Fibroblast of the aortic adventitia (primary cell): ENCODE measurements at places on chromosomes 11 and 22. TPM values are rescaled to one million over a fixed set of nuclear protein-coding genes. Genes with fewer than 3 reads are reported as not detected.

DNA sequence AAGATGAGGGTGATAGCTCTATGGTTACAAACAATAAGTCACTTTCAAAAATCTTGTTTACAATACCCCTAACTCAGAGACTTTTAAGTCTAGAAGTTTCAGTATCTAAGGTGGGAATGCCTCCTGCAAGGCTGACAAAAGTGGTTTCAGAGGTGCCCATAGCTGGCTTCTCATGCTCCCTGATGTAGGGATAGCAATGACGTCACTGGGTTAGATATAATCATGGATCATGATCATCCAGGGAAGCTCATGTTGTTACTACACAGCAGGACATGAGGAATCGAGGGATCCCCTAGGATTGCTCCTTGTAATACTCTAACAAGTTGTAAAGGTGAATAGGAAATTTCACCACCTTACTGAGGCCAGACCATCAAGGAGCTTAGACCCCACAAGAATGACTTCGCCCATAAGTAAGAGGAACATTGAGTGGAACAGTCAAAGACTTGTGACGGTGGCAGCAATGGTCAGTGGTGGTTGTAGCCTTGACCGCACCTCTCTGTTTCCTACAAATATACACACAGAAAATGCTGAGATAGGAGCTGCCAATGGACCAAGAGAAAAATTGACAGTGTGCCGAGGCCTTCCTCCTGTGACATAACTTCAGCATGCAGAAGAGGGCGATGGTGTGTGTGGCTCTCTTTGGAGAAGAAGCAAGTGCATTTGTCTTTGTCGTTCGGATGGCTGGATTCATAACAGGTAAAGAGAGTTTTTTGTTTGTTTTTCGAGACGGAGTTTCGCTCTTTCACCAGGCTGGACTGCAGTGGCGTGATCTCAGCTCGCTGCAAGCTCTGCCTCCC, 15.6 kb downstream of the APOL4 start:
- no peak for DNase-seq

DNA sequence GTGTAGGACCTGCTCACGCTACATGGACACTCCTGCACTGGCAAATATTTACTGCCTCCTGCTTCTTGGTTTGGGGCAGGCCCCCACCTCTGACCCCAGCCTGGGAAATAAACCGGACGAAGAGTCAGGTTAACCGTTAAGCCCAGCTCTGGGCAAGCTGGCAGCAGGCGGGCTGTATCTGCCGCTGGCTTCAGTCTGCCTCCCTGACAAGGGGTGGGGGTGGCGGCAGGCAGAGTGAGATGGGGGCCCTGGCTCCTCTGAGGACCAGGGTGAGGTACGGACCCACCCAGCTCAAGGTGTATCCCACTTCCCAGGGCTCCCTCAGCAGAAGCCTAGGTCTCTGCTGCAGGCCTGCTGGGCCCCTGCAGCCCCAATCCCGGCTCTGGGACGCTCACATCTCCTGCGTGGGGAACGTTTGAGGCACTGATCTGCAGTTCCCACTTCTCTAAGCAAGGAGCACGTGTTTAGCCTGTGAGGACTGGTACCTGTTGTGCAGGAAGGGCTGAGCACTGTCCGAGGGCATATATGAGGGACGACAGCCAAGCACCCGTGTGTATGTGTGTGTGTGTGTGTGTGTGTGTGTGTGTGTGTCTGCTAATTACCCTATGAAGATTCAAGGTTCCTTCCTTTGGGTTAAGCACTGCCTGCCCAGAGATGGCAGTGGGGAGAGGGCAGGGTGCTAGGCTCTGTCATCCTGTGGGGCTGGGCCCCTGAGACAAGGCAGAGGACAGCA, 1.1 kb upstream of the LRRC75B start:
- DNase-seq = no peak

GRCh38 chr11:88807349-88807748, 258.4 kb downstream of the GRM5 start:
- DNase-seq = no peak

- DNase-seq = no peak
Measured at GRCh38 chr11:16380941-16381568, 24.7 kb upstream of the SOX6 start.

DNA sequence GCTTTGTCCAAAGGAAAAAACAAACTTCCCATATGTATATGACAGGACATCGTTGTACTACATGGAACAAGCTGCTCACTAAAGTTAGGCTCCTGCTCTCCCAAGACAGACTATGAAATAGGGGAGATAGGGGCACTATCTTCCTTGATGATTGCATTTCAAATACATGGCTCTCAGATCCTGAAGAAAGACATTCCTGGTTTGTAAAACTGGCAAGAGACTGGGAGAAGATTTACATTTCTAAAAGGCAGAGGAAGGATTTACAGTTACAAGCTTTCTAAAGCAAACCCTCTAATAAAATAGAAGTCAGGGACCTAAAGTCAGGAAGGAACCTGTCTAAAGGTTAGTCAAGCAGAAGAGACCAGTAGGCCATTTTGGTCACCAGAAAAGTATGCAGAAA, 103.7 kb downstream of the SLC17A6 start:
- DNase-seq = no peak

SLC37A2 gene
- 0.08 and 0.63 TPM in 2 replicates for total RNA-seq

MYBPC3 gene
- not detected in 2 replicates for total RNA-seq

RBMXL2 gene
- total RNA-seq = not detected in 2 replicates

DNA sequence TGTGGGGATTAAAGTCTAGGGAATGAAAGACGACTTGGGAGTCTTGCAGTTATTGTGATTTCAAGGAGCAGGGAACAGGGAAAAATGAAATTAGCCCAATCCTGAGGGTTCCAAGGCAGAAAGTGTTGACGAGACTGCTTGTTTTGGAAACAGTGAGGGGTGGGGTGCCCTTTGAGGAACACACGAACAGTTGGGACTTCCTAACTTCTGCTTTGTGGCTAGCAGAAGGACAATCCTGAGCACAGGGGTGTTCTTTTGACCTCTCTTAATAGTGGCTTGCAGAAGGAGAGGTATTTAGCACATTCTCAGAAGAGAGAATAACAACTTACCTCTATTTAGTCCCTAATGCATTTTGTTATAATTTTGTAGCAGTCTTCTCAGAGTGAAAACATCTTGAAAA, 545.9 kb upstream of the ARHGAP42 start:
- DNase-seq = no peak

DNA sequence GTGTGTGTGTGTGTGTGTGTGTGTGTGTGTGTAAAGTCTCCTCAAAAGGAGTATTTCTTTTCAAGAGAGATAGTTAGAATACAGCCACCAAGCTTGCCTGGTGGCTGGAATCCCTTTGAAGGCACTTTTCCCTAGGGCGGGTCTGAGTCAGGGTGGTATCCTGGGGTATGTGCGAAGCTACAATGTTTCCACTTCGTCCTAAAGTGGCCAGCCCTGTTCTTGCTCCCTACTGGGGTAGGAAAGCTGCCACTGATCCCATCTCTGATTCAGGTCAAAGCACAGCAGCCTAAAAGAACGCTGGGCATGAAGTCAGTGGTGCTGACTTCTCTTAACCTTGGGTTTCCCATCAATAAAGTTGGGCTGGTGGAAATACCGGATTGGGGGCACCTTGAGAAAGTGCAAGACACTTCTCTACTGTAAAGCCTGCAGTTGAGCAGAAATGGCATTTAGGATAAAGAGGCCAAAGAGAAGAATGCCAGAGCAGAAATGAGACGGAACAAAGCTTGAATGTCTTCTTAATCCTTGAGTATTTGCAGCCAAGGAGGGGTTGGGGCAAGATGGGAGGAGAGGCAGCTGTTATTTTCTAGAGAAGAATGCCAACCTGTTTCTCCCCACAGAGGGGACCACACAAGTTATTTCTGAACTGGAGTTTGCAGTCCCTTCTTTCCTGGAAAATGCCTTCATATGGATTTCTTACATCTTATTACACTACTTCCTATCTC, 35.3 kb downstream of the ZNRF3 start:
- DNase-seq = no peak

DNA sequence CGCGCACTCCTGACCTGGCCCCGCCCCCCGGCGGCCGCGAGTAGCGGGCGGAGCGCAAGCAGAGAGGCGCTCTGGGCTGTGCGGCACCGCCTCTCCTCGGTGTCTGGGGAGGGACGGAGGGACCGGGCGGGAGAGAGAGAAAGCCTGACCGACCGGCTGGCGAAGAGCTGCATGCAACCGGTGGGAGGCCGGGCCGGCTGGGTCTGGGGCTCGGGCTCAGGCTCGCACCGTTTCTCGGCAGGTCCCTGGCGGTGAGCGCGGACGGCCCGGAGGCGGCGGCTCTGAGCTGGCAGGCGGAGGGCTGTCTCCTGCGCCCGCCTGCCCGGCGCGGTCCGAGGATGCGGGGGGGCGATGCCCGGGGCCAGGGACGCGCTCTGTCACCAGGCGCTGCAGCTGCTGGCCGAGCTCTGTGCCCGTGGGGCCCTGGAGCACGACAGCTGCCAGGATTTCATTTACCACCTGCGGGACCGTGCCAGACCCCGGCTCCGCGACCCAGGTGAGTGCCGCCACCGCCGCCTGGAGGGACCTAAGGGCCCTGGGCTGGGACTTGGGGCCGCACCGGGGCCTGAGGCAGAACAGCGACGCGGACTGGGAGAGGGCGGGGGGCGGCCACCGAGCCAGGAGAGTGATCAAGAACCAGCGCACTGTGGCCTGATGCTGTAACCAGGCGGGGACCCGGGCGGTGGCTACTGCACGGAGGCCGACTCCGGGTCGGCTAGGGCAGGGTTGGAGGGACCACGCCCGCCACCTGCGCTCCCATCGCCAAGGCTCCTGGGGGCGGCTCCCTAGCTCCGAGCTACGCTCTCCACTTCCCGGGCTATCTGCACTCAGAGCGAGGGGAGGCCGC, at the start of gene SYT9:
Gene SYT9, plus strand, starts transcription at position 69 of the 847 bp plus-strand sequence. Its CDS starts 283 bp downstream, at position 352.
- DNase-seq = peak; percentile 15

- no peak for DNase-seq
Measured at GRCh38 chr11:120622189-120622875, 110.8 kb downstream of the GRIK4 start.
